AG09309 (cell line): ENCODE measurements at places on chromosomes 11 and 22.

- DNase-seq, result no peak
These were observed 132.3 kb downstream of the TRIM44 start for GRCh38 chr11:35794850-35795249.

GRCh38 chr11:11621573-11622339 lies at the start of gene GALNT18:
GALNT18 (minus strand) TSS chr11:11622005.
- peak; percentile 64 for DNase-seq

DNA sequence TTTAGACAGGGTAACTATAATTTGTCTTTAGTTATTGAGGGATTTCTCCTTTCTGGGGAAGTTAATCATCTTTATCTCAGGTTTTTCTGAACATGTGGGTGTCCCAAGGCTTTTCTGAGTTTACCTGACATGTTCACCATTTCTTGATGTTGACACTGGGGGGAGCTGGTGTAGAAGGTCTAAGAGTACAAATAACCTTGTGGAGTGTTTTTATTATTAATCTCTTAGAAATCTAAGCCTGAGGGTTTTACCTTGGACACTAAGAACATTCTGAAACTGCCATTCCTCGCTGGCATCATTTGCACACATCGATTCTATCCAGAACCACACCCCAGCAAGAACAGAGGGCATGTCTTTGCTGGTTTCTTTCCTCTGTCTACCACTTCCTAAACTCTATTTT lies 15.6 kb upstream of the C11orf91 start:
- DNase-seq, result no peak

DNA sequence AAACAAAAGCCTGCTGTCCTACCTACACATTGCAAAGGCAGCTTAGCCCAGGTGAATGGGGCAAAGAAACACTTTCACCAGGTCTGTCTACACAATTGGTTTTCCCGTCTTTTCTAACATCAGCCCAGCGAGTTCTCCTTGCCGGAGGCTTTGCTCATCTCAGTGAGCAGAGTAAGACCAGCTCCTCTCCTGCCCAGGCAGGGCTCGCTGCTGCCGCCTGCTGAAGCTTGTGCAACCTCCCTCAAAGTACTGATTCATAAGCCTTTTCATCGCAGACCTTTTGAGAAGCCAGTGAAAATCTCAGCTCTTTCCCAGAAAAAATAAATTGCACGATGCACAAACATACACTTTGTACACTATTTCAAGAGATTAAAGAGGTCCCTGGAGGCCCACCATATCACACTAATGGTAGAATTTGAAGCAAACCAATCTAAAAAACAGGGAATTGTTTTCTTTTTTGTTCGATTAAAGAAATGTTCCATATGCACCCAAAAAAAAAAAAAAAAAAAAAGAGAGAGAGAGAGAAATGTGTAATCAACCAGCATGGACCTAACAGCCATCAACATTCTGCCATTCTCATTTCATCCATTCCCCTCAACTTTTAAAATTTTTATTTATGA lies 328.1 kb upstream of the MPPED2 start:
- DNase-seq, result no peak

DNA sequence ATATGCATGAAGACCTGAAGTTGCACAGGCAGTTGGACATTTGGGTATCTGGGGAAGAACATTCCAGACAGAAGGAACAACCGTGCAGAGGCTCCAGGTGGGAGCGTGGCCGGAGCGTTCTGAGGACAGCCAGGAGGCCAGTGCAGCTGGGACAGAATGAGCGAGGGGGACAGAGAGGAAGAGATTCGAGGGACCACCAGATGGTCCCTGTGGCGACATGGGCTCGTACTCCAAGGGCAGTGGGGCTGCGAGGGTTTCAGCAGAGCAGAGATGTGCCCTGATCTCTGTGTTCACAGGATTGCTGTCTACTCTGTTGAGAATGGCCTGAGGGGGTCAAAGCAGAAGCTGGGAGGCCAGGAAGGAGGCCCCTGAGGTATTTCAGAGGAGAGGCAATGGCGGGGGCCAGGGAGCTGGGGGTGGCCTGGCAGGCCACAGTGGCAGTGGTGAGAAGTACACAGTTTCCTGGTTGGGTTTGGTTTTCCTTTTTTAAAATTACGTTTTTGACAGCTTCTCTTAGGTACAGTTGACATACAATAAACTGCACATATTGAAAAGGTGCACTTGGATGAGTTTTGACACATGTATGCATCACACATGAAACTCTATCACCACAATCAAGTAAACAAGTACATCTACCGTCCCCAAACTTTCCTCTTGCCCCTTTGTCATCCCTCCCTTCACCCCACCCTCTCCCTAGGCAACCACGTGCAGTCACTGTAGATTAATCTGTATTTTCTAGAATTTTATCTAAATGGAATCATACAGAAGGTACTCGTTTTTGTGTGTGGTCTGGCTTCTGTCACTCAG lies 24.8 kb upstream of the SOX10 start:
- DNase-seq, result no peak

DNA sequence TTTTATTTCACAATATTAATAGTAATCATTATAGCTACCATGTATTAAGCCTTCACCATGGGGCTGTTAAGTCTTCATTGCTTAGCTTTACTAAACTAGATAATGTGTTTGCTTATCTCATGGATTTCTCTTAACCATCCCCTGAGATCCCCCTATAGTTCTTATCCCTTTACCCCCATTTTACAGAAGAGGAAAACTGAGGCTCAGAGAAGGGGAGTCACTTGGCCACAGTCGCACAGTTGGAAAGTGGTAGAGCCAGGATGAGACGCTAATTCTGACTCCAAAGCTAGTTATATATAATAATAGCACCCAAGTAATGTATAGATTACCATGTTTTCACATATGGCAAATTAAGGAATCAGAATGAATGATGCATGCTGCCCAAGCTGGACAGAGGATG lies 9.7 kb upstream of the TFIP11 start:
- DNase-seq, result no peak

DNA sequence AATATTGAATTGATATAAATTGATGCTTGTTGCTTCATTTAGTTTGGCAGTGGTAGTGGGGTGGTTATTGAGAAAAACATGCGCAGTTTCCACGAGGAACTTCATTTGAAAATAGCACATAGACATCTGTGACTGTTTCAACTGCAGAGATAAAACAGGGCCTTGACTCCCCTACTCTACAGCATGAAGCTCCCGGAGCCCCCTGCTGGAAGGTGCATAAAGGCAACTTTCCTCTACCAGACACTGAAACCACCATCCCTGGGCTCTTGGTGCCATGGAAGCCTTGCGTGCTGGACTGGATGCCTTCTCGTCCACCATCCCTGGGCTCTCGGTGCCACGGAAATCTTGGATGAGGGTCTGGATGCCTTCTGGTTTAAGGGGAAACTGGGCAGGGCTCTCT lies 195.9 kb downstream of the CSNK2A3 start:
- no peak for DNase-seq

DNA sequence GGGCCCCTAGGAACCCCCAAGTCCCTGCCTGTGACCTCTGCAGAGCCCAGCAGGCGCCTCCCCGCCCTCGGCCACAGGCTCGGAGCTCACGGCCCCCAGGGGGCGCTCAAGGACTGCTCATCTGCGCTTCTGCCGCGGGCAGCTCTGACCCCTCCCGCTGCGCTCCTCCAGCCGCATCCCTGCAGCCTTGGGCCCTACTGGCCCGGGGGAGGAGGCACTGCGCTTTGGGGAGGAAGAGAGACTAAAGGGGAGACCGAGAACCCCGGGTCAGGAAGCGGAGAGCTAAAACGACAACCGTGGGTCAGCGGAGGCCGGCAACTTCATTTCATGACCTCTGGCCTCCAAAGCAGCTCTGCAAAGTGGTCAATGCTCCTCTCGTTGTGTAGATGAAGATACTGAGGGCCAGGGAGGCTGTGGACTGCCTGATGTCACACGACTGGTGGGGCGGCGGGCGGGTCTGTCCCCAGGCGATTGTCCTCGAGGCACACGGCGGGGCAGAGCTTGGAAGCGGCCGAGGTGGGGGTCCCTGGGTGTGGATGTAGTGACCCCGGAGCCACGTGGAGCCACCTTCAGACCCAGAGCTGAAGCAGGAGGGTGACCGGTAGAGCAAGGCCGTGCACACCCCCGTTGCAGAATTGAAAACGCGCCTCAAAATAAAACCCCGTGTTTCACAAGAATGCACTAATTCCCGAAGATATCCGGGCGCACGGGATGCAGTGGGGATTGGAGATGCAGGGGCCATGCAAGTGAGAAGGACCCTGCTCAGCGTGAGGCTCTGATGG lies 2.7 kb upstream of the KRTAP5-6 start:
- DNase-seq, result no peak

DNA sequence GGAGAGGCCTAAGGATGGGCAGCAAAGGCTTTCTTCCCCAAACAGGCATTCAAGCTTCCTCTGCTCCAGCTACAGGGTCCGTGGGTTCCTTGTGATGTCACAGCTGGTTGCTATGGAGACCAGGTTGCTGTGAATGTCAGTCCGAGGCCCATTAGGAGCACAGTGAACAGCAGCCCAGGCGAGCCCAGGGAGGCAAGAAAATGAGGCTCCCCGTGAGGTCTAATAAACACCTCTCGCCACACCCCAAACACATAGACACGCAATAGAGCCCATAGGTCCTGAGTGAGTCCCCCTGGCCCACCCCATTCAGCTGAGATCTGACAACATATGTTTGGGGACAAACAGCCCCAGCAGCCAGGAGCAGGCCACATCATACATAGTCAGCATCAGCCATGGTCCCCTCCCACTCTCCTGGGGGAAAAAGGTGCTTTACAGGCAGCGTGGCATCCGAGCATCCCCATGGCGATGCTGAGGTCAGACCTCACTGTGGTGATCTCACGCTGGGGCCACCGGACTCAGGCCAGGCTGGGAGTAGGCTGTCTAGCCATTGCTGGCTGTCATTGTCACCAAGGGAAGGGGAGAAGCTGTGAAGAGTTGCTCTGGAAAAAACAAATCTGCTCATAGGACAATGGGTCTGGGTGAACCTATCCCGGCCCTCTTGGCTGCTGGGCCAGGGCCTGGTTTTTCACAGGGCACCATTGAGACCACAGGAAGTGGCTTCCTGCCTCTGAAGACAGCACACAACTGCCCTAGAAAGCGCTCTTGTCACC lies 23.1 kb upstream of the TP53I11 start:
- no peak for DNase-seq

- DNase-seq, result no peak
These were observed 748.2 kb downstream of the NTM start for GRCh38 chr11:132118661-132119060.

DNA sequence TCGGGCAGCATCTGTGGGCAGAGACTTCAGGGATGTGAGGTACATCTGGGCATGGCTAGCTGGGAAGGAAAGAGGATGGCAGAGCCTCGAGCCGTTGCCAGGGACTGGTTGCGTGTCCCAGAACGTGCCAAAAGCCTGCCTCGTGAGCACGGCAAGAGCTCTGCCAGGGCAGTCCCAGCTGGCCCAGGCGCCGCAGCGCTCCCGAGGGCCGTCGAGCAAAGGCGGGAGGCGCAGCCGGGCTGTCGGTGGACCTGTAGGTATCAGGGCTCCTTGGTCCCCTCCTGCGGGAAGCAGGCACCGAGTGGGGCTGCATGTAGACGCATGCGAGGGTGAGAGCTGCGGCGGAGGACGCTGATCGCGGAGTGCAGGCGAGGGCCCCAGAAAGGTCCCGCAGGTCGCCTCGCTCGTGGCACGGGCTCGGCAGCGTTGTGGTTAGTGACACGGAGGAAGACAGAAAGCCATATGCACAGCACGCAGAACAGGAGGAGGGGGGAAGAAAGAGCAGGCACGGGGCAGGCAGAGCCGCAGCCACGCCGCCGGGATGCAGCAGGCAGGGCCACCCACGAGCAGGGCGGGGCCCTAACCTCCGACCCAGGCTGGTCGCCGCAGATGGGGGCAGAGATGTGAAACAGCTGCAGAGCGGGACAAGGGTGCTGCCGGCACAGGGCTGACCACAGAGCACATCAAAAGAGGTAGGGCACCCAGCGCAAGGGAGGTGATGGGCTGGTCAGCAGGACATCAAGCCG lies 18.0 kb downstream of the LSP1 start:
- no peak for DNase-seq

GRCh38 chr11:91653079-91653754 lies 571.4 kb upstream of the FAT3 start:
- no peak for DNase-seq

DNA sequence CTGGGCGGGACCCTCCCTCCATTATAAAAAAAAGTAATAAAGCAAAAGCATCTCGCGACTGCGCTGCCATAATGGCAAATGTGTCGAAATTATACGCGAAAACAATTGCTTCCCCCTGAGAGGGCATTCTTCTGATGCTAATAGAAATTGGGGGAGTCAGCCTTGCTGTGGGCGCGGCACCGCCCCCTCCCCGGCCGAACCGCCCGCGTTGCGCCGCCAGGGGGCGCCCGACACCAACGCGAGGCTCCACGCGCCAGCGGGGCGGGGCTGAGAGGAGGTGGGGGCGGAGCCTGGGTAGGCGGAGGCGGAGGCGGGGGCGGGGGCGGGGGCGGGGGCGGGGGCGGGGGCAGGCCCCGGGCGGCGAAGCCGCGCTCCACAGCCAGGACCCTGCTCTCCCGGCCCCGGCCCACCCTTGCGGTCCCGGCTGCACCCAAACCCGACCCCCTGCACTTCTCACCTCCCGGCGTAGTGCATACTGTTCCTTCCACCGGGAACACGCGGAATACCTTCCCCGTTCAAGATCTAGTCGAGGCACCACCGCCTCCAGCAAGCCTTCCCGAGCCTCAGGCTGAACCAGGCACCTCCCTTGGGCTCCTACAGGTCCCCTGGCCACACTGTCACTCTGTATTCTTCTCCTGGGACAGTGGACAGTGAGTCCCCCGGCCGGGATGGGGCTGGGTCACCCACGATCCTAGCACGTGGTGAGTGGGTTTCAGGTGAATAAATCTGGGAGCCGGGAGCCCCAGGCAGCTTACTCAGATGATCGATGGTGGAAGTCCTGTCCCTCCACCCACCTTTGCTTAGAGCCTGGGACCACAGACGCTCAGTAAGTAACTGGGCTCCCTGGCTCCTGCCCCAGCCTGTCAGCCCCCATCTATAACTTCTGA lies 15.5 kb upstream of the UPK3A start:
- DNase-seq, result no peak

- no peak for DNase-seq
These were observed 60.8 kb upstream of the POU2AF1 start for GRCh38 chr11:111439901-111440300.

DNA sequence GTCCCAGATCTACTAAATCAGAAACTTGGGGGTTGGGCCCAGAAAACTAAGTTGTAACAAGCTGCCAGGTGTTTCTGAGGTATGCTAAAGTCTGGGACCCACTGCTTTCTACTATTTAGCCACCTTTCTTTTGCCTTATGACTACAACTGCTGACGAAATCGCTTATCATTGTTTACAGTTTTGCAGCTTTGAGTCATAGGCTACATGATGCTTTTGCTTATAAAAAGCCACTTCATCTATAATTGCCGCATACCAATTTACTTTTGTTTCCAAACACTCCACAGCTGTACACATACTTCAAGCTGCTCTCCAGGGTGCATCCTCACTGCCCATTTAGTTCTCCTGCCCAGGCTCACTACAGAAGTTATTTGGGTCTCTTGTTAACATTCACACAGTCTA lies 144.7 kb downstream of the ENTHD1 start:
- DNase-seq, result peak; percentile 16

- no peak for DNase-seq
These were observed 55.3 kb downstream of the INSC start for GRCh38 chr11:15169815-15170551.
